ENCODE measurements at places on chromosomes 12 and 14.
A peak's percentile ranks its signal among the peaks of the same experiment; 100 is the strongest.

DNA sequence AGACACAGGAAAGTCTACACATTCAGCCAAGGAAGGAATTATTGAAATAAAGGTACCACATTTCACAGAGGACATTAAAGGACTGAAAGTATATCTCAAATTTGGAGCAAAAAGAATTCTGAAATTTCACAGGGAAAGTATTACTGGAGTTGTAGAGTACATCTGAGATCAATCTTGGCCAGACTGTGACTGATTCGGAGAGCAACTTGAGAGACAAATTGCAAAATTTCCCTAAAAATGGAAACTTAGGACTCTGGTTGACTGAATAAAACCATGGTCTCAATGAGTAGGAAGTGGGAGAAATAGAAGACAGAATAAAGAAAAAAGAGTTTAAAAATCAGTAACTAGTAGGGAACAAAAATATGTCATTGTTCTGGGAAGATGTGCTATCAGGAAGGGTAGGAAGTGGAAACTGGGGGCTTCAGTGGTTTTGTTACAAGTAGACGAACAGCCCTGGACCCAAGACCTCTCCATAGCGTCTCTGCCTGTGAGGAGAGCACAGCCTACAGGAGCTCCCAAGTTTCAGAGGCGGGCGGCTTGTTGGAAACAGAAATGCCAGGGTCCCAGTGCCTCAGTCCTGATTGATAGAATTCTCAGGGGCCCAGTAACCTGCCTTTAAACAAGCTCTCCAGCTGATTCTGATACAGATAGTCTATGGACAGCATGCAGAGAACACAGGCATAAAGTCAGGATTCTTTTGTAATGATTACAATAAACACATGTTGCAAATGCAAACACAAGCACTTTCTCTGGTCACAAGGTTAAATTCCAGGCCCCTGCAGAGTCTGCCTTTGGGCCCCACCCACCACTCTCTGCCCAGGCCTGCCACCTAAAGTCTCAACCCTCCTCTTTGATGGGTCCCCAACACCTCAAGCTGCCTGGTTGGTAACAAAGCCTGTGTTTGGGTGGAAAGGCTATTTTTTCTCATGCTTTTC is 63.1 kb downstream of the BBS10 start:
- no peak for DNase-seq

DNA sequence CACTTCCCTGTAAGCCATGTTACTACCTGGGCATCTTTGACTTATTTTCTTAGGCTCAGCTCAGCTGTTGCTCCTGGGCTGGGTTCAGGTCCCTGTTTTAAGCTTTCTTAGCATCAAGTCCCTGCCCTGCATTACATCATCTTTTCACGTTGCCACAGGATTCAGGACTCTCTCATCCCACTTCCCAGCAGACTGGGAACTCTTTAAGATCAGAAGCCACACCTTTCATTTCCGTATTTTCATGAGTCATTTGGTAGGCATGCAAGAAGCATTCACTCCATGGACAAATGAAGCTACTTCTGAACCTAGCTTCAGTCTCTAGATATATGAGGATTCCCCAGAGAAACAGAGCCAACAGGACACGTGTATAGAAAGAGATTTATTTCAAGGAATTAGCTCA is 726.8 kb downstream of the VRK1 start:
- DNase-seq = no peak

- DNase-seq = no peak
Measured at GRCh38 chr14:24054324-24054641, 2.5 kb downstream of the CARMIL3 start.

- DNase-seq = no peak
Measured at GRCh38 chr14:105502446-105503295, 11.6 kb downstream of the TEDC1 start.

GRCh38 chr12:92971859-92972524 is 42.9 kb upstream of the EEA1 start:
- no peak for DNase-seq

DNA sequence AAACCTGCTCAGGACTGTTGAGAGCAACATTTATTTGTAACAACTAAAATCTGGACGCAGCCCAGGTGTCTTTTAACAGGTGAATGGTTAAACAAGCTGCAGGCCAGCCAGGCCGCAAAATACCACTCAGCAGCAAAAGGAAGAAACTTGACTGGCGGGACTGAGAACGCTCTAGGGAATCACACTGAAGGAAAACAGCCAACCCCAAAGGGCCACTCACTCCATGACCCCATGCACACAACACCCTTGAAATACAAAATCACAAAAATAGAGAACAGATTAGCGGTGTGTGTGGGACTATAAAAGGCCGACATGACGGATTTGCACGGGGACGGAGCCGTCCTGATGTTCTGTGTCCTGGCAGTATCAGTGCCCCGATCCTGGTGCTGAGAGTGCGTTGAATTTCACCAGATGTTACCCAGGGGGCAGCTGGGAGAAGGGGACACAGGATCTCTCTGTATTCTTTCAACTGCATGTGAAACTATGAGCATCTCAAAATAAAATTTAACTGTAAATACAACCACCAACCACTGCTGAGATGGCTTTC is 23.0 kb downstream of the VPS37B start:
- peak; percentile 57 for DNase-seq

GRCh38 chr12:131065801-131066200 is 112.1 kb downstream of the ADGRD1 start:
- no peak for DNase-seq

- no peak for DNase-seq
Measured at GRCh38 chr14:77306851-77307496, 13.7 kb downstream of the POMT2 start.

GRCh38 chr12:122837306-122838265 is 2.3 kb downstream of the HIP1R start:
- peak; percentile 69 for DNase-seq

GRCh38 chr14:49945448-49946319 is 52.8 kb downstream of the ARF6 start:
- no peak for DNase-seq

DNA sequence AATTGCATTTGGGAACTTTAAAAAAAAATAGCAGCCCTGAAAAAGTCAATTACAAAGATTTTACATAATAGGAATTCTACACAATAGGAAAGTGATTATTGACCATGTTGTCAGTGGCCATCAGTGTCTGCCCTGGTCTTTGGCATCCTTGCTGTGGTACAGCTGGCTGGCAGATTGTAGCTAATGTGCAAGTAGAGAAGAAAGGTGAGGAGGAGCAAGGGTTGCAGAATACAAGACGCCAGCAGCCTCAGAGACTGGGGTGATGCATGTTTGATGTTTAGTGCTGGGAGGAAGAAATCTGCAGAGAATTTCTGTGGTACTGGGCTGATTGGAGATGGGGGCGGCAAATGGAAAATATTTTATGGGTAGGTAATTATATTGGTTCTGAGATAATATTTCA is 322.9 kb downstream of the TMEM117 start:
- no peak for DNase-seq

- DNase-seq = peak; percentile 20
Measured at GRCh38 chr12:80632835-80633234, 74.6 kb upstream of the MYF6 start.

DNA sequence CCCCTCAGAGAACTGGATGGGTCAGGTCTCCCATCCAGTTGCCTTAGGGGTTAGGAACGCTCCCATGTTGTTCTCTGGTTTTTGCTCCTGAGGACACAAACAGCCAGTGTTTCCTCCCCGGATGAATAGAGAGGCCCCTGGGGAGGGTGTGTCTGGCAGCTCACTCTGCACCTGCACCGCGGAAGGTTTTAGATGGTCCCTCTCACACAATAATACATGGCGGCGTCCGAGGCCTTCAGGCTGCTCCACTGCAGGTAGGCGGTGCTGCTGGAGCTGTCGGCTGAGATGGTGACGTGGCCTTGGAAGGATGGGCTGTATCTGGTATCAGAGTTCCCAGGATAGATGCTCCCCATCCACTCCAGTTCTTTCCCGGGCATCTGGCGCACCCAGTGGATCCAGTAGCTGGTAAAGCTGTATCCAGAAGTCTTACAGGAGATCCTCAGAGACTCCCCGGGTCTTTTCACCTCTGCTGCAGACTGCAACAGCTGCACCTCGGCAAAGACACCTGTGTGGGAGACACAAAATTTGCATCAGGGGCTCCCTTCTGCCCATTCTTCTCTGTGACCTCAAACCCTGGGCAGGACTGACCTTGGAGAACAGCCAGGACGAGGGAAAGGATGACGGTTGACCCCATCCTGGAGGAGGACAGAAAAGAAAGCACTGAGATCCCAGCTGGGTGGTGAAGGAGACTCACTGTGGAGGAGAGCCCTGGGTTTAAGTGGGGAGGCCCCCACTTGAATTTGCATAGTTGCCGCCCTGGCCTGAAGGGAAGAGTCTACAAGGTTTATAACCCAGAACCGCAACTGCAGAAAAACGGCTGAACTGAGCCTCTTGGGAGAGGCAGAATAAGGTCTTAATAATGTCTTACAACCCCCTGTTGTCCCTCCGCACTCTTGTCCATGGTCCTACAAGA is 1324.8 kb downstream of the TMEM121 start:
- DNase-seq = no peak

DNA sequence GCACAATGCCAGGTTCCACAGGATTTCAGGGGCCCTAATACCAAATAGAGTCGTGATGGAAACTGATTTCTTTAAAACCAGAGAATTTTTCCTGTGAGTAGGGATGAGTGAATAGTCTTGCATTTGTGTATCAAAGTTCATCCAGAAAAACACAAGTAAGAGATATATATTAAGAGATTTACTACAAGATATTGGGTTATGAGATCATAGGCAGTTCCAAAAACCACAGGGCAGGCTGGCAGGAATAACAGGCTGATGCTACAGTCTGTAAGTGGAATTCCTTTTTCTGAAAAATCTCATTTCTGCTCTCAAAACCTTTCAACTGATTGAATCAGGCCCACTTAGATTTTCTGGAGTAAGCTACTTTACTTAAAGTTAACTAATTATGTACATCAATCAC is 1756.2 kb upstream of the SEL1L start:
- DNase-seq = no peak

GRCh38 chr14:69749956-69750355 is 17.0 kb upstream of the SRSF5 start:
- no peak for DNase-seq

DNA sequence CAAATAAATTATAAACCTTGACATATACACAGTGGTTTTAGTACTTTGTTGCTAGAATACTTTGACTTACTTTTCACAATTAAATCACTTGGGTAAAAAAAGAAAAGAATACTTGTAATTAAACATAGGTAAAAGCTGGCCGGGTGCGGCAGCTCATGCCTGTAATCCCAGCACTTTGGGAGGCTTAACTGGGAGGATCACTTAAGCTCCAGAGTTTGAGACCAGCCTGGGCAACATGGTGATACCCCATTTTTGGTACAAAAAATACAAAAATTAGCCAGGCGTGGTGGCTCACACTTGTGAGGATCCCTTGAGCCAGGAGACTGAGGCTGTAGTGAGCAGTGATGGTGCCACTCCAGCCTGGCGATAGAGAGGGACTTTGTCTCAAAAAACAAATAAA is 7.8 kb downstream of the STX2 start:
- no peak for DNase-seq

DNA sequence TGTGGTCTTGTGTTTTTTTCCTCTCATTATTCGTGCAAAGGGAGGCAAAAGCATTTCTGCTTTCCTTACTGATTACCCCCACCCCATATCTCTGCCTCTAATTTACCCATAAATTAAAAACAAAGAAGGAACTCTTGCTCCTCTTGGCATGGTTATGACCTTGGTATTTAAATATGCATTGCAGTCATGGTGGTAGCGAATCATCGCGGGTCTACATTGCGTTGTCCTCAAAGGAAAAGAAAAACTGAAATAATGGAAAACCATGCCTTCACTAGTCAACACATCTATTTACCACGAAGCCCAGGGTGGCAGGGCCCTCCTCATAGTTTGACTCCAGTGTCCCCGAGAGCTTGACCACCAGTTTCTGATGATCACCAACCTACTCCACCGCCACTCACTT is 126.7 kb upstream of the PARP11 start:
- no peak for DNase-seq

DNA sequence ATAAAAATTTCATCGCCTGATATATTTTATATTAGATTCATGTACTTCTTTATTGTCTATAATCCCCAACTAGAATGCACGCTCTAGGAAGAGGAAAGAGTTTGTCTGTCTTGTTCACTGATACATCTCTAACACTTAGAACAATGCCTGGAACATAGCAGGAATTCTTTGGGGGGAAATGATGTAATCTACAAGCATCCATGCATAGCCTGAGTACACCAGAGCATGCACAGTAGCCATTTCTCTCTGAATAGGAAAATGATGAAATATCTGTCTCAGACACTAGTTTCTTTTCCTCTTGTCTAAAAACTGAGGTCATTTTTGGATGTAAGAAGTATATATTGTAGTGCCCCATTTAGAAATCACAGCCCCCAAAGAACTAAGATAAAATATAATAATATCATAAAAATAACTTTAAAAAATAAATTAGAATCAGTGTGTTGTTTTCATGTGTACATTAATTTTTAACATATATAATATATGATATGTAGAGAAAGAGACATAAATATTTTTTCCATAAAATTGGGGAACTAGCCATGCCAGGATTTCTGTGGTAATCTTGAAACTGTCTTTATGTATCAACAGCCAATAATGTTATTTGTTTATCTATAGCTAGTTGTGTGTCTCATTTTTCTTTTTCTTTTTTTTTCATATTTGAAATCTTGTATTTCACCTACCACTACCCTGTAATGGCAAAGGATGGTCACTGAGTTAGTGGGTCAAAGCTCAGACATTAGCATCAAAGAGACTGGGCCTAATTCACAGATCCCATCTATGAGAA is 155.6 kb upstream of the TMCC3 start:
- DNase-seq = no peak

DNA sequence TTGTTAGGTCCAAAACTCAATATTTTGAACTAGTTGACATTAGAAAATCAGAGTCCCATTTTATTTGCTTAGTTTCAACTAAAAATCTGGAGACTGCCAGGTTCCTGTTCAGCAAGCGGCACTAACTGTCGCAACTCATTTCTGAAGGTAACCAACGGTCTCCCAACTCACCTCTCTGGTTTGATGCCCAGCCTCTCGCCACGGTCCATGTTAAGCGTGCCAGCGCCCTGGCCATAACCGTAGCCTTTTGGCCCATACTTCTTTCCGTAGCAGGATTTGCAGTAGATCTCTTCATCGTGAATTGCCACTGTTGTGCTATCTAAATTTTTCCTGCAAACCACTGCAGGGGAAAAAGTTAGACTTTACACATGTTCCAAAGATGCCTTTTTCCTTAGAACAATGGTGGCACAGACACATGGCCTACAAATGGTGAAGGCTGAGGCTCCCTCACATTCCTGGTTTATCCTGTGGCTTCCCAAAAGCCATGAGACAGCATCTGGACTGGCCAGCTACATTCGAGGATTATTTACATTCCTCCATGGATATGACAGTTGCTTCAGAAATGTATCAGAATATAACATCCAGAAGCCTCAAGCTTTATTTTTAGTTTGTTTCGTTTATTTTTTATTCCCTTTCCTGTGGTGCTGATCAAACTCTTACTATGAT is 15.7 kb downstream of the CSRP2 start:
- DNase-seq = no peak

DNA sequence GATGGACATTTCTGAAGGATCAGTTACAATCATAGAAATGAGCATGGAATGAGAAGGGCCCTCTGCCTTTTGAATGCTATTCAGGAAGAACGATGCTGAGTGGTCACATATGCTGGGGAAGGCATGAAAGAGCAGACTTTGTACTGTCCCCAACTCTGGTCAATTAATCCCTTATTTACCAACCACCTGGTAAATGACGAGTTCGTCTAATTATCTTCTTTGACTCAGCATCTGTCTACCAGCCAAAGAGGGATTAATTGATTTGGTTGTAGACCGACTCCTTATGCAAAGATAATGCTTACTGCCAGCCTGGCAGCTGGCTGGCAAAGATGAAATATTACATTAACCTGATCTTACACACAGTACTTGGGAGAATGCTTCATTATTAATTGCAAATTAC is 152.2 kb downstream of the CHST11 start:
- DNase-seq = no peak
